ENCODE measurements at places on chromosomes 1 and 21. TPM values are rescaled to one million over a fixed set of nuclear protein-coding genes. Genes with fewer than 3 reads are reported as not detected.

The ERICH3 gene
- not detected for total RNA-seq

DNA sequence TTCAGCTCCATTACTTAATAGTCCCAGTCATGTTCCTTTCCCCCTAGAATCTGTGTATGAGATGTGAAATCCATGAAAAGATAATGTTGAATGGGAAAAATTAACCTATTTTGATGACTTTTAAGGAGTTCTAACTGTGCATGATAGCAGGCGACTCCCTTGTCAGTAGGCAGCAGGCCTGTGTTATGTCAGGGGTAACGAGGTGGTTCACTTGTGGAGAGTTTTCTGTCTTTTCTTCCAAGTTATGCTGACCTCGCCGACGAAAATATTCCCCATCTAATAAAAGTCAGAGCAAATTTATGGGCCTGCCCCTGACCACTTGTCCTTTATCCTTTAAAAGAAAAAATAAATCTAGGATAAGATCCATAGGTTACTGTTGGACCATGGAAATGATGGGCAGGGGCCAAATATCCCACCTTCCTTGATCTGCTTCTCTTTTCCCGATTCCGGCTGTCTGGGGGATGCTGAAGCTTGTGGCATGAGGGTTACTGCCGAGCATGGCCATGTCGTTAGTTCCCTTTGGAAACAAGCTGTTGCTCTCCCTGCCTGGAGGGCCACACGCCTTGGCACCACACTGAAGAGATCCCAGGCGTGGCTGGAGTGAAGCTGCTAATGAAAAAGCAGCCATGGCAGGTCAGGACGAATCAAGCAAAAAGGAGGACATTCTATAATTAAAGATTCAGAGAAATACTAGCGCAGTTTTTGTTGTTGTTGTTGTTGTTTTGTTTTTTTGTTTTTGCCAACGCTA is 93.8 kb downstream of the ROR1 start:
- no peak for DNase-seq

DNA sequence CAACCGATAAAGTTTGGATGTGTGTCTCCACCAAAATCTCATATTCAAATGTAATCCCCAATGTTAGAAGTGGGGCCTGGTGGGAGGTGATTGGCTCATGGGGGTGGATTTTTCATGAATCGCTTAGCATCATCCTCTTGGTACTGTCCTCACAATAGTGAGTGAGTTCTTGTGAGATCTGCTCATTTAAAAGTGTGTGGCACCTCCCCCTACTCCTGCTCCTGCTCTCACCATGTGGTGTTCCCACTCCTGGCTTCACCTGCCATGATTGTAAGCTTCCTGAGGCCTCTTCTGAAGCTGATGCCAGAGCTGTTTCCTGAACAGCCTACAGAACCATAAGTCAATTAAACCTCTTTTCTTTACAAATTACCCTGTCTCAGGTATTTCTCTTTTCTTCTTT is 28.2 kb upstream of the PRDX6 start:
- no peak for DNase-seq

DNA sequence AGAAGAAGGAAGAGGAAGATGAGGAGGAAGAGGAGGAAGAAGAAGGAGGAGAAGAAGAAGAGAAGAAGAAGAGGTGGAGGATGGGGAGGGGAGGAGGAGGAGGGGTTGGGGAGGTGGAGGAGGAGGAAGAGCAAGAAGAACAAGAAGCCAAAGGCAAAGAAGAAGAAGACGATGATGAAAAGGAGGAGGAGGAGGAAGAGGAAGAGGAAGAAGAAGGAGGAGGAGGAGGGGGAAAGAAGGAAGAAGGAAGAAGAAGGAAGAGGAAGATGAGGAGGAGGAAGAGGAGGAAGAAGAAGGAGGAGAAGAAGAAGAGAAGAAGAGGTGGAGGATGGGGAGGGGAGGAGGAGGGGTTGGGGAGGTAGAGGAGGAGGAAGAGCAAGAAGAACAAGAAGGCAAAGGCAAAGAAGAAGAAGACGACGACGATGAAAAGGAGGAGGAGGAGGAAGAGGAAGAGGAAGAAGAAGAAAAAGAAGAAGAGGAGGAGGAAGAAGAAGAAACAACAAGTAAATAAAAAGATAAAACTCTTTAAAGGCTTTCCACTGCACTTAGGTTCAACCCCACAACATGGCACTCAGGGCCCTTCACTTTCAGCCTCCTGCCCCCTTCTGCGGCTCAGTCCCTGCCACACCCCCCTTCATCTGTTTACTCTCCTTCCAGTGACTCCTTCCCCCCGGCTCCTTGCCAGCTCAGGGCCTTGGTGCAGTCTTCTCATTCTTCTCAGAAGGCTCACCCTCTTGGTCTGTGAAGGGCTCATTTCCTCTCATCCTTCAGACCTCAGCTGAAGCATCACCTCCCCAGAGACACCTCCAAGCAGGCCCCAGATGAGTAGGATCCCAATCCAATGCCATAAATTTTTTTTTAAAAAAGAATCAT is 114.0 kb downstream of the KCNN3 start:
- no peak for DNase-seq

The NTMT2 gene
- not detected for total RNA-seq

DNA sequence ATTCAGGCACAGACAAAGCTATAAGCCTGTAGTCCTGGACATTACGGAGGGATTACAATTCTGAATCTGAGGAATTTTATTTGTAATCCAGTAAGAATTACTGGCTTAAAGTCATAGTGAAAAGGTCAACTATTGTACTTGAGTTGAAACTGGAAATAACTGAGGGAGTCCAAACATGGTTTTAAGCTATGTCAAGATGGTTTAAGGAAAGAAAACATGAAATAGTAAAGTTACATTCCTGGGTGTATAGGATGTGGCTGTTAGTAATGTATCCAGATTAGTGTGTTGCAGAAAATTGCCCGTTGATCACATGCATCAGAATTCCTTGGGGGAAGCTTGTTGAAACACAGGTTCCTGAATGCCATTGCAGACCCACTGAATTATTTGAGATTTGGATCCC is 124.8 kb upstream of the GORAB start:
- no peak for DNase-seq

GRCh38 chr1:75937034-75937433 is 4.8 kb upstream of the ASB17 start:
- DNase-seq, result no peak

The OR2T2 gene
- total RNA-seq, result not detected

- DNase-seq, result no peak
Measured at GRCh38 chr1:69519006-69519405, 48.7 kb upstream of the LRRC7 start.
